ENCODE measurements at places on chromosomes 13 and 19. TPM values are rescaled to one million over a fixed set of nuclear protein-coding genes. Genes with fewer than 3 reads are reported as not detected.

Gene OR7G2
- not detected for total RNA-seq

Gene PLK5
- not detected for total RNA-seq

Gene TEX26
- 0.26 TPM for total RNA-seq

Gene MEIS3
- 57.8 TPM for total RNA-seq

Gene BRME1
- 0.83 TPM for total RNA-seq

Gene ZNF773
- total RNA-seq = 39.8 TPM

Gene SYT3
- total RNA-seq = not detected

Gene GYS1
- 18.7 TPM for total RNA-seq

Gene OVOL3
- total RNA-seq = not detected

Gene ADGRE3
- not detected for total RNA-seq

Gene FARSA
- 38.6 TPM for total RNA-seq

Gene ZNF726
- total RNA-seq = 0.51 TPM

Gene SIAH3
- total RNA-seq = not detected

Gene KIRREL2
- total RNA-seq = under 0.01 TPM

Gene ZNF69
- total RNA-seq = 7.1 TPM

Gene NCCRP1
- not detected for total RNA-seq

Gene ZNF415
- 11.8 TPM for total RNA-seq

Gene TJP3
- not detected for total RNA-seq

Data from fibroblast of lung (primary cell).